SK-N-SH (cell line): ENCODE measurements at places on chromosomes 2 and 18. TPM values are rescaled to one million over a fixed set of nuclear protein-coding genes. Genes with fewer than 3 reads are reported as not detected.

GRCh38 chr18:47248115-47248603 is 3.3 kb downstream of the SKOR2 start:
- peak; percentile 53 for DNase-seq

- no peak for DNase-seq
Measured at GRCh38 chr2:88006912-88007439, 9.4 kb downstream of the RNU2-63P start.

DNA sequence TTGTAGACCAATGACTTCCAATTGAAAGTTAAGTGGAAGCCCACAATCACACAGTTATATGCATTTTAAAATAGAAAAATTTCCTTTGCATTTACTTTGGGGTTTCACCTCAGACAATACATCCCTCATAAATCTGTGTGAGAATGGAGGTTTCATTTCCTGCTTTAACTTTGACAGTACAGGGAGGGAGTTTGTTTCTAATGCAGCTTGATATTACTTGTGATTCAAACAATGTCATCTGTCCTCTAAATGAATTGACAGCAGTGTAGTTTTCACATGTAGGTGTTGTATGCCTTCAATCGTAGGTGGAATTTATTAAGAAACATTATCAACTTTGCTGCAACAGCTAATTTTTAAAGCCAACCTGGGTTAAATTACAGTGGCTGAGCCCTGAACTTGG is 75.2 kb downstream of the TMEFF2 start:
- DNase-seq, result no peak

GRCh38 chr18:38427234-38427633 is 861.6 kb upstream of the CELF4 start:
- DNase-seq, result peak; percentile 15

RAMP1 gene
- 21.2 and 27.9 TPM in 2 replicates for polyA plus RNA-seq

CAPN13 gene
- polyA plus RNA-seq, result not detected in 2 replicates

GRCh38 chr2:173943738-173944137 is 21.4 kb downstream of the SP3 start:
- DNase-seq, result no peak

DNA sequence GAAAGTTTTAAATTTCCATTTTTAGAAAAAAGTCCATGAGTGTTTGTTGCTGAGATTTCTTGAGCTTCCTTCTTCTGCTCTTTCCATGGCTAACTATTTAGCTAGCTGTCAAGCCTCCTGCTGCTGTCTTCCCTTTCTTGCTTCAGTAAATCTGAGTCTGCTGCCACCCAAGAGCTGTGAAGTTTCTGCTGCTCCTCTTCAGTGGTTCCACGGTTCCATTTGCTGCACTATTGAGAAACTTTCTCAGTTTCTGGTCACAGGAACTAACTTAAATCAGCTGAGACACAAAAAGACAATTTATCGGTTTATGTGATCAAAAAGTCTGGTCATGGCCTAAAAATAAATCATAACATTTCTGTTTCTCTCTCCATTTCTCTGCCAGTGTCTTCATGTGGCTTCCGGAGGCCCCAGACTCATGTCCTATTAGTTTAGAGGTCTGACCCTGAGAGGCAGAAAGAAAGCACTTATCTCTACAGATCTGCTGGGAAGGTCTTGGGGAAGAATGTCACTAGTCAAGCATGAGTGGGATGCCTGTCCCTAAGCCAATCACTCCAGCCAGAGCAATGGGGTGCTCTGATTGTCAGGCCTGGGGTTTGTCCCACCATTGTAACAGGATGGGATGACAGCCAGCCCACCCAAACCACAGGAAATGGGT is 73.0 kb upstream of the ARL4C start:
- DNase-seq, result no peak

- DNase-seq, result no peak
Measured at GRCh38 chr2:102401865-102402264, 21.1 kb upstream of the IL18RAP start.

DNA sequence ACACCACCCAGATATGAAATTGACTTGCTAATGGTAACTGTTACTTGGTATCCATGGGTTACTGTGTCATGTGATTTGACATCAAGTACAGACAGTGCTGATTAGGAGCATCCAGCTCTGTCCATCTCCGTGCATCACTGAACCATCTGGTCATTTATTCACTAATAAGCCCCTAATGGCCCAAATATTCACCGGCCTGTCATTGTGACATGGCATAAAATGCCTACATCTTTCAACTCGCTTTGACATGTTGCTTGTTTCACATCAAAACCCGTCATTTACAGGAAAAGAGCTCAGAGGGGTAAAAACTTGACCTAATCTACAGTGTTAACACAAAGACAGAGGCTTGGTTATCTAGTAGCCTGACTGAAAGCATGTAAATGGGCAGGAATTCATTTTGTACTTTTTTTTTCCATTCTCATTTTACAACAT is 308.9 kb upstream of the ATP5MC3 start:
- DNase-seq, result peak; percentile 63
